ENCODE measurements at places on chromosomes 4 and X. TPM values are rescaled to one million over a fixed set of nuclear protein-coding genes. Genes with fewer than 3 reads are reported as not detected.

Gene TEX13D
- not detected for polyA plus RNA-seq

Gene PABPC1L2B
- polyA plus RNA-seq, result not detected

Gene STATH
- not detected for polyA plus RNA-seq

Gene RS1
- not detected for polyA plus RNA-seq

Gene SMR3B
- polyA plus RNA-seq, result not detected

Gene BGN
- polyA plus RNA-seq, result 1.0 TPM

Gene CAPN6
- polyA plus RNA-seq, result 0.04 TPM

Gene APOO
- 161 TPM for polyA plus RNA-seq

Gene MAGEA1
- not detected for polyA plus RNA-seq

Gene SLC16A2
- polyA plus RNA-seq, result 11.8 TPM

Gene SPANXA2
- polyA plus RNA-seq, result not detected

Gene UGT2B17
- not detected for polyA plus RNA-seq

Gene SPATA18
- polyA plus RNA-seq, result 8.0 TPM

Gene PDCL2
- not detected for polyA plus RNA-seq

Gene CT47B1
- not detected for polyA plus RNA-seq

Gene MAGEA4
- polyA plus RNA-seq, result not detected

Gene FAM47A
- polyA plus RNA-seq, result 0.46 TPM

Gene CD40LG
- polyA plus RNA-seq, result not detected

Gene MAGEA3
- polyA plus RNA-seq, result not detected

Gene CXCL9
- not detected for polyA plus RNA-seq

Gene BMX
- polyA plus RNA-seq, result 0.13 TPM

Gene PPEF1
- polyA plus RNA-seq, result not detected

Gene UGT2B28
- polyA plus RNA-seq, result not detected

Gene FAM13A
- 31.8 TPM for polyA plus RNA-seq

Gene CENPVL2
- polyA plus RNA-seq, result 1.6 TPM

Gene SLC25A31
- 0.23 TPM for polyA plus RNA-seq
